Mesenchymal stem cell (in vitro differentiated cells and primary cell): ENCODE measurements at places on chromosomes 11 and 22.
A peak's percentile ranks its signal among the peaks of the same experiment; 100 is the strongest.

DNA sequence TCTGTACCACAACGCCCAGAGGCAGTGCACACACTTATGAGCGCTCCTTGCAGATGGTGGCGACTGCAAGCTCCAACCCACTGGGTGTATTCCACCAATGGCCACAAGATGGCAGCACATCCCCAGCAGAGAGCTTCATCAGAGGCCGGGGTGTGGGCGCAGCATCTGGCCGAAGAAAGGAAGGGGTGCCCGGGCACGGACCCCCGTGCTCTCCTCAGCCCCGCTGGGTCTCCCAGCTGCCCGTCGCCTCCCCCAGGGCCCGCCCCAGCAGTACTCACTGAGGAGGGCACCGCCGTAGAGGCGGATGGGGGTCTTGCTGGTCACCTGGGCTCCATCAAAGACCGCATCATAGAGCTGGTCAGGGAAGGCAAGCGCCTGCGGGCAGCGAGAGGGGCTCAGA is 14.2 kb downstream of the TP53I11 start:
- peak; percentile 78 for DNase-seq

GRCh38 chr11:7524462-7525235 is 10.8 kb downstream of the PPFIBP2 start:
- no peak for DNase-seq

GRCh38 chr22:20378110-20378509 is 15.8 kb upstream of the ZNF74 start:
- no peak for DNase-seq

- DNase-seq: peak; percentile 8
Observed at GRCh38 chr11:115452241-115452640, 52.0 kb downstream of the CADM1 start.

DNA sequence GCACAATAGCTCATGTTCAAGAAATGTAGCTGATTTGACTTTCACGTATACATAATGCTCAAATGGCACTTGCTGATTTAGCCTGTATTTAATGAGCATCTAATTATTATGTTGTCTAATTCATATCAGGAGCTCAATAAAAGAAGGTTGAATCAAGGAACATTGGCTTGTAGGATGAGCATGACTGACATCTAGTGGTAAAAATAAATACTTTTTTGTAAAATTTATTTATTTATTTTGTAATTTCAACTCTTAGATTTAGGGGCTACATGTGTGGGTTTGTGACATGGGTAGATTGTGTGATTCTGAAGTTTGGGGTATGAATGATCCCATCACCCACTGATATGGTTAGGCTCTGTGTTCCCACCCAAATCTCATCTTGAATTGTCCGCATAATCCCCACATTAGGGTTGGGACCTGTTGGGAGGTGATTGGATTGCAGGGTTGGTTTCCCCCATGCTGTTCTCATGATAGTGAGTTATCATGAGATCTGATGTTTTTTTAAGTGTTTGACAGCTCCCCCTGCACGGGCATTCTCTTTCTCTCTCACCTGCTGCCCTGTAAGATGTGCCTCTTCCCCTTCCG is 1.7 kb upstream of the OR52E5 start:
- peak; percentile 9 for DNase-seq

DNA sequence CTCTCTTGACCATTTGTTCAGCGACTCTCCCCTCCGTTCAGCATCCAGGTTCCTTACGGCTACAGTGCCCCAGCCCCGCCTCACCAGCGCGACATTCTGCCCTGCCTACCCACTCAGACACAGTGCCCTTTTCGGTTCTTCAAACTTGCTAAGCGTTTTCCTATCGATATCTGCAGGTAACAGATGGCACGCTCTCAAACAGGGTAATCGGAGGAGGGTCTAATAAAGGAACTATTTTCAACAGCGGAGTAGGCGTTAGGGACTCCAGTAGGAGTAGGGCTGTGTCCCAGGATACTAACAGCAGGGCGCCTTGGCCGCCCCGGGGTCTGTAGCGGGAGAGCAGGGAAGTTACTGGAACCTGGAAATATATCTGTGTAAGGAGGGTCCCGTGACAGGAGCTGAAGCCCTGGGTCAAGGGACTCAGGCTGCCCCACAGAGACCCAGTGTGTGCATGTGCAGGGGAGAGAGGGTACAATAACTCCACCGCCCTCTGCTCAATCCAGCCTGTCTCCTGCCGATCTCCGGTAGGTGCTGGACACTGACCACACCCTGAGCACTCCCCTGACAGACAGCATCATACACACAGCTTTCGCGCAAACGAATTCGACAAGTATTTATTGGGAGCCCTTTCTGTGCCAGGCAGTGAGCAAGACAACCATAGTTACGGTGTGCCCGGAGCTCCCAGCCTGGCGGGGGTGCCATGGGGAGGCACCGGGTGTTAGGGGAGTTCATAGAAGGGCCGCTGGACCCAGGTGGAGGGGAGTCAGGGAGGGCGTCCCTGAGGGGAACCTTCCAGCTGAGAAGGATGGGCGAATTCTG is 2.1 kb downstream of the KLHL35 start:
- DNase-seq: no peak

- no peak for DNase-seq
Observed at GRCh38 chr11:124670732-124671131, 2.8 kb downstream of the SIAE start.

GRCh38 chr11:73426219-73426850 is 50.1 kb downstream of the RELT start:
- DNase-seq: peak; percentile 61

DNA sequence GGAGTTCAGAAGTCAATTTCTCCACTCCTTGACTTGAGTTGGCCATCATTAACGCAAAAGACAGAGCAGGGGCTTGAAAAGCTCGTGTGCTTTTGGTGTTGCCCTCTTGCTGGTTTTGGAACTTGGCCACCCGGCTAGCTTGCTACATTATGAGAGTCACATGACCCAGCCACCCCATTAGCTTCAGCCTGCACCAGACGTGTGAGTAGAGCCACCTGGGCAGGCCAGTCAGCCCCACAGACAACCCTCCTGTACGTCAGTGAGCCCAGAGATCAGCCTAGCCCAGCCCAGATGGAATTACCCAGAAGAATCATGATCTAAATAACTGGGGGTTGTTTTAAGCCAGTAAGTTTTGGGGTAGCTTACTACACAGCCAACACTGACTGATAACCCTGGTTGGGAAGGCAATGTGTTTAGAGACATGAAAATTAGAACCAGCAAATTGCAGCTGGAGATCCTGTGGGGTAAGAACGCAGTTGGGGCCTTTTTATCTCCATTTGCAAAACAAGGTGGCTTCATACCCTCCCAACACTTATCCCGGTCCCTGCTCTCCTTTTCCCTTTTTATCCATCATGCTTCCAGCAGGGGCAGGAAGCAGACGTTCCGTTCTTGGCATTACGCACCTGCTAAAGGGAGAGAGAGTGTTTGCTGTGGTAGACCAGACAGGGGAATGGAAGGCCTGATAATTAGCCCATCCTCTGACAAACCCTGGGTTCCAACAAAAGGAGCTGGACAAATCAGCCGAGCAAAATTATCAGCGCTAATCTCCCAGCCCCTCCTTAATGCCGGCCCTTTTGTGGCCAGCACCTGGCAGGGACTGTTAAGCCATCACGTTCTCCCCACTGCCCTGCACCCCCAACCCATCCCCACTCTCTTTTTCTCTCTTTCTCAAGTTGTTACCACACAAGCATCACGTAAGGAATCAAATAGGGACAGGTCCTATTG is 548.7 kb upstream of the CADM1 start:
- no peak for DNase-seq

DNA sequence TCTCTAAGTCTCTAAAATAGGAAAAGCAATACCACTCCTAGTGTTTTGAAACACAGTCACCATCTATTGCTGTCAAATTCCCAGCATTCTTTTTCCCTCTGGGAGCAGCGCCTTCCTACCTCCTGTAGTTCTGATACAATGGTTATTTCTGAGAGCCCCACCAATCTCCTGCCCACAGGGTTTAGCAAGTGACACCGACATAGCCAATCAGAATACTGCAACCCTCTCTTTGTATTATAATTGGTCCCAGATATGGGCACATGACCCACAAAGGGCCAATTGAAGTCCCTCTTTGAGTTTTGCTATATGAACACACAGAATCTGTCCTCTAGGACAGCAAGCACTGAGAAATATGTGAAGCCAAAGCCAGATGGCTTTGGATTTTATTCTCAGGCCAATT is 16.9 kb upstream of the ARHGAP42 start:
- no peak for DNase-seq

- no peak for DNase-seq
Observed at GRCh38 chr11:8217926-8218325, 45.8 kb downstream of the LMO1 start.

DNA sequence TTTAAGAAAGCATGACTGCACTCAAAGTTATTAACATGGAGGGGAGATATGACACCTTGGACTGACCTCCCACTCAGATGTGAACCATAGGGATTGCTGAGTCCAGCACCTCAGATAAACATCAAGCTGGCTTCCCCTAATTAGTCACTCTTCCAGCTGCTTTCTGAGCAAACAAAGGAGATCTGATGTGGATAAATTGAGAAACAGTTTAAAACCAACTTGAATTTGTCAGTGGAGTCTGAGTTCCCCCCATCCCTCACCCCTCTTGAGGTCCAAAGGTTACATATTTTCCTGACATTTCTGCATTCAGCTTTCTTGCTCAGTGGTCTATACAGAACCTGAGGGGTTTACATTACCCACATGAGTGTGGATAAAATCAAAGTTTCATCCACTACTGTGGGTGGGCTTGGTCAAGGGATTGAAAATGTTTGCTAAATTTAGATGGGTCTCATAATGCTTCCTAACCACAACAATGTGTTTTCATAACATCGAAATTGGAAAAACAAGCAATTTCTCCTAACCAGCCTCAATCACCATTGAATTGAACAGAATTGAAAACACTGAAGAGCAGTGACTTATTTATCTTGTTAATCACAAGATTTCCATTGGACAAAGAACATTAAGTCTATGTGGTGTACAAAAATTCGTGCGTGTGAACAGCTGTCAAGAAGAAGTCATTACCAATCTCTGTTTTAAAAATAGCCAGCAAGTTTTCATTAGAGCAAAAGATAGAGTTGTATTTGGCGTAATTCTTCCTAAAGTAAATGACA is 292.3 kb downstream of the METTL15 start:
- peak; percentile 62 for DNase-seq
